ENCODE measurements at places on chromosomes 16 and 17.

- no peak for DNase-seq
Measured at GRCh38 chr16:19203374-19203966, 35.4 kb downstream of the SYT17 start.

GRCh38 chr17:44770166-44770925 is 11.6 kb downstream of the ADAM11 start:
- no peak for DNase-seq

- no peak for DNase-seq
Measured at GRCh38 chr17:34798581-34798980, 162.7 kb downstream of the CCT6B start.

DNA sequence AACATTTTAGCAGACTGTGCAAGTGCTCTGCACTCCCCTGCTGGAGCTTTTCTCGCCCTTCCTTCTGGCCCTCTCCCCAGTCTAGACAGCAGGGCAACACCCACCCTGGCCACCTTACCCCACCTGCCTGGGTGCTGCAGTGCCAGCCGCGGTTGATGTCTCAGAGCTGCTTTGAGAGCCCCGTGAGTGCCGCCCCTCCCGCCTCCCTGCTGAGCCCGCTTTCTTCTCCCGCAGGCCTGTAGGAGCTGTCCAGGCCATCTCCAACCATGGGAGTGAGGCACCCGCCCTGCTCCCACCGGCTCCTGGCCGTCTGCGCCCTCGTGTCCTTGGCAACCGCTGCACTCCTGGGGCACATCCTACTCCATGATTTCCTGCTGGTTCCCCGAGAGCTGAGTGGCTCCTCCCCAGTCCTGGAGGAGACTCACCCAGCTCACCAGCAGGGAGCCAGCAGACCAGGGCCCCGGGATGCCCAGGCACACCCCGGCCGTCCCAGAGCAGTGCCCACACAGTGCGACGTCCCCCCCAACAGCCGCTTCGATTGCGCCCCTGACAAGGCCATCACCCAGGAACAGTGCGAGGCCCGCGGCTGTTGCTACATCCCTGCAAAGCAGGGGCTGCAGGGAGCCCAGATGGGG is 3.1 kb downstream of the GAA start:
- DNase-seq, result no peak

- no peak for DNase-seq
Measured at GRCh38 chr16:13697013-13697412, 222.9 kb upstream of the ERCC4 start.

DNA sequence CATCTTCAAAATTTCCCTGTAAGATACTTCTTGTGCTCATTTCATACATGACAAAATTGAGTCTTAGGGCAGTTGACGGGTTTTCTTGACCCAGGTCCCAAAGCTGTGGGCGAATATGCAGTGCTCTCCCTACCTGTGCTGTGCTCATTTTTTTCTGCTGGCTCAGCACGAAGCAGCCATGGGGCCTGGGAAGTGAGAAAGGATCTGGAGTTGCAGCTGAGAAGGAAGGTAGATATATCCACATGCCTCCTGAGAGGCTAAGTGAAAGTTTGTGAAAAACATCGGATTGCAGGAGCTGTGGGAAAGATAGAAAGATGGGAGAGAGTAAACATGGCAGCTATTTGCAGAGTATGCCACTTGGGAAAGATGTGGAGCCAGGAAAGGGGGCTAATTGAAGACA is 42.9 kb upstream of the MON1B start:
- no peak for DNase-seq
